ENCODE measurements at places on chromosomes 12 and 14.

- no peak for DNase-seq
These were observed 14.4 kb upstream of the TUNAR start for GRCh38 chr14:95862243-95862642.

- no peak for DNase-seq
These were observed 22.6 kb upstream of the LUM start for GRCh38 chr12:91133871-91134270.

DNA sequence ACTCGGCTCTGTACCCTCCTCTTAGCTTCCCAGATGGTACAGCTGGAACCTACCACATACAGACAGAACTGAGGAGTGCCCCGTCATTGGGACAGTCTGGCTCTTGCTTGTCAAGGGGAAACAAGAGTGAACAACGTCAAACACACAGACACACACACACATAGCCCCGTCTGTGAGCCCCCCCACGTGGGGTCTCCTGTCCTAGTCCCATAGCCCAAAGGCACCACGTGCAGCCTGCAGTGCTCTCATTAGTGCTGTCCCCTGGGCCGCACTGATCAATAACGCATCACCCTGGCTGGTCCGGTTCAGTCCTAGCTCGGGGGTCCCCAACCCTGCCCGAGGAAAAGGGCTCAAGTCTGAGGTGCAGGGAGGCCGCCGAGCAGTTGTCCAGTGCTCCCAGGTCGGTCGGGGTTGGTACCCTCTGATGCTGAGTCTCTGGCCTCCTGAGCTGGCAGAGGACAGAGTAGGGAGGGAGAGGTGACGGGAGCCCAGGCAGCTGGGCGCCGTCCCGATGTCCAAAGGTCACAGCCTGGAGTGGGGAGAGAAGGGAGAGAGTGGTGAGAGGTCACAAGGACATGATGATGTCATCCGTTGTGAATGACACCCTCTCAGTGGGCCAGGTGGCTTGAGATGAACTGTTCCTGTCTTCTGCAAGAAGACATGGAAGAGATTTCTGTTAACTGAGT is 105.4 kb upstream of the NOS1 start:
- no peak for DNase-seq

DNA sequence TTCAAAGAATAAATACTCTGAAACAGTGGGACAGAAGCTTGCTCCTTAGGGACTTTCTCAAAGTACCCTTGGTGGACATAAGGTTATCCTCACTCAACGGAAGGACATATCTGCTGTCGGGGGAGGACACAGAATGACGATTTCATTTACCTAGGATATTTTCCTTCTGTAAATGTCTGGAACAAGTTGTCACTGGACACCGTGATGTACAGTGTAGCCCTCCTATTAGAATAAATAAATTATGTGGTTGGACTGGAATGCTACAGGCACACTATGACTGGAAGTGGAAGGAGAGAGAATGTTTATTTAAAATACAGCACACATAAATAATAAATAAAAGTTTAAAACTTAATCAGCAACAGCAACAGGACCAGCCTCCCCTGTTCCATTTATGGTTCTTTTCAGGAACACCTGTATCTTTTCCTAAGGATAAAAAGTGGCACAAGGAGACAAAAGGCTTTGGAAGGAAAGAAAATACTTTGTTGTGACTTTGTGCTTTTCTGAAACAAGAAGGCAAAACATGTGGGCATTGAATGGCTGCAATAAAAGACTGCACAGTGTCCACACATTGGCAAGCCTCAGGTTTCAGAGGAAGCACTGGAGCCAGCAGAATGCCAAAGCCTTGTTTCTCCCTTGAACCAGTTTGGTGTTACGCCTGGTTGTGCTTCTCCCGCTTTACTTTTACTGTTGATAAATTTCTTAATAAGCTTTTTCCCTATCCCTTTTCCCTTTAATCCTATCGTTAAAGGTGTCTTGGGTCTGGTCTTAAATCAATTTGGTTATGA is 36.8 kb downstream of the FGD4 start:
- DNase-seq: no peak

GRCh38 chr14:58701156-58701555 is 63.4 kb downstream of the DACT1 start:
- DNase-seq: no peak

DNA sequence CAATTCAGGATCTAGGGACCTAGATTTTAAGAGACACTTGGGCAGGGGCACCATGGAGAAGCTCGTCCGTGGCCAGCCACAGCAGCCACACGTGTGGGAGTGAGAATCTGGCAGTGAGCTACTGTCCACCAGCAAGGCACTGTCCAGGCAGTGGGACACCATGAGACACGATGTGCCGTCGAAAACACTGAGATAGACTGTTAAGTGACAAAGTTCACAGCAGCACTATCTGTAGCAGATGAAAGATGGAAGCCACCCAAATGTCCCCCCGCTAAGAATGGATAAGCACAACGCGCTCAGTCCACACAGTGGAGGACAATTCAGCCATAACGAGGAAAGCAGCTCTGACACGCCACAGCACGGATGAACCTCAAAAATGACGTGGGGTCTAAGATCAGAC is 19.7 kb downstream of the RILPL1 start:
- no peak for DNase-seq

GRCh38 chr14:104503691-104504090 is 75.9 kb upstream of the C14orf180 start:
- DNase-seq: no peak

- DNase-seq: no peak
These were observed 37.3 kb downstream of the GPR135 start for GRCh38 chr14:59427653-59428580.

GRCh38 chr12:32139064-32139421 is 32.4 kb downstream of the BICD1 start:
- DNase-seq: peak; percentile 49

DNA sequence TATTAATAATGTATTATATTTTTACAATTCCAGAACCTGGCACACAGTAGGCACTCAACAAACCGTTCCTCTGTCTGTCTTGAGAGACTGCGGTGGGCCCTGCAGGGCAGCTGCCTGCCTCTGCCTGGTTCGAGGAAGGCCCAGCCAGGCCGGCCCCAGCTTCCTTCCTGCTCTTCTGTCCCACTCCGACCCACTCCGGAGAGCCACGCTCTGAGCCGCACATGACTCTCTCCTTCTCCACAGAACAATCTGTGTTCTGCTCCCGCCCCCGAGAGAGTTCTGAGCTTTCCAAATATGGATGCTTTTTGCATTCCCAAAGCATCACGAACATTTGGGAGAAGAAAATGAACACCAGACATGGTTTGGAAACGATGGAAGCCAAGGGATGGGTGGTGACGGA is 57.3 kb downstream of the TTC7B start:
- DNase-seq: peak; percentile 68

Measured in dermis blood vessel endothelial cell (primary cell).